ENCODE measurements at places on chromosomes 12 and 14.

DNA sequence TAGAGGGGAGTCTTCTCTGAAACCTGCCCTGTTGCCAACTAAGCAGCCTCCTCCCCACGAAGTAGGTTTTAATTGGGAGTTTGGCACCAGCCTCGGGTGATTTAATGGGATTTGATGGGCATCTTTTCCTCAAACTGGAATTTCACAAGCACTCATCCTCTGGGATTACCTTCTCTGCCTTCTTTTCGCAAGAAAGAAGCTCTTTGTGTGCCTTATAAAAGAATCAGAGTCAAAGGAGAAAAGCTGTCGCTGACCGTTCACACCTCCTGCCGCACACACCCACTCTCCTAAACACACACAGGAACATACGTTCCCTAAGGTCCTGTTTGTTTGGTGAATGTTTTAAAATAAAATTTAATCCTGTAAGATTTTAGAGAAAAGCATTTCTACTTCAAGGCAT, 84.0 kb downstream of the PRMT8 start:
- DNase-seq: no peak

DNA sequence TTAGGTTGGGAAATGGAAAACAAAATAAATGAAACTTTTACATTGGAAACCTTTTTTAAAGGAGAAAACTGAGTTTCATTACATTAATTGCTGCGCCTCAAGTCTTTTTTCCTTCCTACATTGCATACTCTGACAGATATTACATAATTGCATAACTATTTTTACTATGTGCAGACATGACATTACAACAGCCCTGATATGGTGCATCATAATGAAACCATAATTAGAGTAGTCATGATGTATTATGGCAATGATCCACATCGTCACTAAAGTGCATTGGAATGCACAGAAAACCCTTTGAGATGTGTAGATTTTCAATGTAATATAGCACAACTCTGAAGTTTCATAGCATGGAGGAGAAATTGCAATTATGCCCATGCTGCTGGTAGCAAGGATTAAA, 217.8 kb upstream of the NPAS3 start:
- DNase-seq: no peak

GRCh38 chr12:76144245-76144549, 59.7 kb upstream of the NAP1L1 start:
- no peak for DNase-seq

DNA sequence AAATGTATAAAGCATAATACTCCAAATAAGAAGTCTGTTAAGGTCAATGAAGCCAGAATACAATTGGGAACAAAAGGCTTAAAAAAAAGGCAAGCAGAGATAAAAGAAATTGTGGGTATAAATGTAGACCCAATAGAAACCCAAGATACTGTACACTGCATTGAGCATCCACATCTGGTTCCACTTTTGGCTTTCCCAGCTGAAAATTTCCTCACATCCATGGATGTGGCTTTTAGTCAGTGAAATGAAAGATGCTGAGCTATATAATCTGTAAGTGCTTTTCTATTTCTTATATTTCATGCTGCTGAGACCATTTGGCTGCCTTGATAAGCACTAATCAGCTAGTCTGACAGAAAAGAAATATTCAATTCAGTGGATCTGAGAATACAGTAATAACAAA, 83.5 kb downstream of the PTPRR start:
- no peak for DNase-seq

- DNase-seq: no peak
Measured at GRCh38 chr12:113480336-113480971, 8.8 kb upstream of the LHX5 start.

GRCh38 chr12:58532855-58533608, 387.3 kb downstream of the LRIG3 start:
- no peak for DNase-seq

Measured in T47D (cell line).